Large intestine (tissue), 12 donors: ENCODE measurements at places on chromosomes 7 and 10. TPM values are rescaled to one million over a fixed set of nuclear protein-coding genes. Genes with fewer than 3 reads are reported as not detected.
A peak's percentile ranks its signal among the peaks of the same experiment; 100 is the strongest.

DNA sequence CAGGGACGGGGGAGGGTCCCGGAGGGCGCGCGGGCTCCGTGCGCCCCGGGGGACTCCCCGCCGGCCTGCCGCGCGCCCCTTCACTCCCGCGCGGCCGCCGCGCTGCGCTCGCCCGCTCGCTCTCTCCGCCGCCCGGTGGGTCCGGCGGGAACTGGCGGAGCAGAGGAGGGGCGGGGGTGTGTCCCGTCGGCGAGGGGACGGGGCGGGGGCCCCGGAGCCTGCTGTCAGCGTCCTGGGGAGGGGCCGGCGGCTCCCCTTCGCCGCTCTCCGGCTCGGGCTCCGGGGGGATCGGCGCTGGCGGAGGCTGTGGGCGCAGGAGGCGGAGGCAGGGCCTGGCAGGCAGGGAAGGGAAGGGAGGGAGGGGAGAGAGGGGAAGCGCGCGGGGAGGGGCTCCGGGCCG, at the start of gene SH3PXD2A:
Gene SH3PXD2A (minus strand): TSS at position 153 of the 400 bp plus-strand sequence. CDS start 310 bp downstream, outside the sequence.
- DNase-seq: peak; percentile 76

DNA sequence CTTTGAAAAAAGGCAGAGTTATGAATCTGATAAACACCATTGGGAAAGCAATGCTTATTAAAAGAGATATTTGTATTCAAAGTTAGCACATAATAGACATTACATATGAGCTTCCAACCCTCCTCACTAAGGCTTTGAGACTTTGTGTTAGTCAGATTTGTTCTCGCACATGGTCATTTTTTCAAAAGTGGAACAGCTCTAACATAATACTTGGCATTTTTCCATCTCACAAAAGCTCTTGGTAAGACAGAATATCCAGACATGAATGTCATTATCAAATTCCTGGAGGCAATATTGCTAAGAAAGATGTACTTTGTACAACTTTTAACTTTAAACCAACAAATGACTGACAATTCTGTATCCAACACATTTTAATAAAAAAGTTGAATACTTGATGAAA, 292.4 kb upstream of the SMIM30 start:
- DNase-seq: no peak

DNA sequence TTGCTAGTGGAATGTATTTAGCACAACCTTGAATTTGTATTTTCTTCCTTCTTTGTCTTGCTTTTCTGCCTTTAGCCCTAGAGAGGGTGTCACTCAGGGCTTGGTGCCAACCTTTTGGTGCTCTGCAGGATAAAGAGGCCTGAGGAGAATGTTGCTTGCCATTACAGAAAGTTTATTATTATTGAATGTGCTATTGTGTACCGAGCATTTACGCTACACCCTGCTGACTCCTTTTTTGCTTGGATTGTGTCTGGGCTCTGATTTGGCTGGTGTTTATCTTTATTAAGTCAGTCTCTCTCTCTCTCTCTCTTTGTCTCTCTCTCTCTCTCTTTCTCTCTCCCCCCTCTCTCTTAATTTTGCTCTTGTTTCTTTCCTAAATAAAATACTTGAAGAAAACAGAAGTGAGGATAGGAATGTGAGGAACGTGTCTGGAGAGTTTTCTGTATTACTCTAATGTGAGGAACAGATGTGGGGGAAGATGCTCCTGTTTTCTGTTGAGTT, 284.4 kb upstream of the PHYHIPL start:
- no peak for DNase-seq

DNA sequence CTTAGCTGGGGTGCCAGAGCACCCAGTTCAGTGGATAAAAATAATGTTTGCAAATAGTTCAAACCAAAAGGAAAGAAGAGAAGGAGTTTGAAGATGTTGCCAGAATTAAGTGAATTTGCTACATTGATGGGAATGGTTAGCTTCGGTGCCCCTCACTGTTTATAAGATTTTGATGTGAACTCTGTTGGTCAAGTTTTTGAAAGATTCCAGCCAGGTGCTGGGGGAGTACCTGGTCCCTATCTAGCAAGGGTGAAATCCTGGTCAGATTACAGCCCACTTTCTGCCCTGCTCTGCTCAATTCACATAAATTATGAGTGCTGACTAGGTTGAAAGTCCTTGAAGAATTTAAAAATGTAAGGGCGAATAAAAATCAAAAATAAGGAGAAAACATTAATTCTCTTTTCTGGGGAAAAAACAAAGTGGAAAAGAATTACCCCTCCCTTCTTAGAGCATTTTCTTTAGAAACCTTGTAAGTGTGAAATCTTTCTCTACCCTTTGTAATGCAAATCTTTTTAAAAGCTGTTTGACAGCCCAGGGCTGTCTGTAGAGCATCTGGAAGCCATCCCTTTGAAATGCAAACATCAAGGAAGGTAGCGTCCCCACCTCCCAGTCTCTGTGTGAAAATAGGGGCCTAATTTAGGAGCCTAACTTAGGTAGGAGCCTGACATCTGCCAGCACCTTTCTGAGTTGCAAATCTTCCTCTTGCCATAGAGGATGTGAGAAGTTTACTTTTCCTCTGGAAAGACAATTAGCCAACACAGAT, 1.4 kb upstream of the GIMAP5 start:
- no peak for DNase-seq

DNA sequence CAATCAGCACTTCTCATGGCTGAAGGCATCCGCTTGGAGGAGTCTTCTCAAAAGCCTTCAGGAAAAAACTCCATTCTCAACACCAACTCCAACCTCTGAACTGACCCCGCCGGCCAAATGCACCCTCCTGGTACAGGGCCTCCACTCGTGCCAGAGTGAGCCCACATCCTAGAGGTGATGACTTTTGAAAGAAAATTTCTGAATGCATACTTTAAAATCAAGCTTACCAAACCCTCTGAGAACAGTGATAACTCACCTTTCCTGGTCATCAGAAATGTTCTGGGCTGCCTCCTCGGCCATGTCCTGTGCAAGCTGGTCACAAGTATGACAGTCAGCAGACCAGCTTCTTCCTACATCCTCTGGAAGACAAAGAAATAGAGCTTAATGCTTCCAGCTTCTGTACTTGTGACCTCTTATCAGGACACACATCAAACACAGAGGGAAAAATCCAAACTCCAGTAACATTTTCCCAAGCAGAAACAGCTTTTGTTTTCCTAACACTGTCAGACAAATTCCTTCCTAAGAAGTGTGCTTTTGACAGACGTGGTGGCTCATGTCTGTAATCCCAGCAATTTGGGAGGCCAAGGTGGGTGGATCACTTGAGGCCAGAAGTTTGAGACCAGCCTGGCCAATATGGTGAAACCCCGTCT, at the start of gene PKD1L1:
Gene PKD1L1 (minus strand): TSS at position 326 of the 650 bp plus-strand sequence. CDS start 26 bp downstream, at position 300.
- no peak for DNase-seq

- DNase-seq: peak; percentile 37
Measured at GRCh38 chr7:119175911-119176627, 951.6 kb downstream of the ANKRD7 start.

DNA sequence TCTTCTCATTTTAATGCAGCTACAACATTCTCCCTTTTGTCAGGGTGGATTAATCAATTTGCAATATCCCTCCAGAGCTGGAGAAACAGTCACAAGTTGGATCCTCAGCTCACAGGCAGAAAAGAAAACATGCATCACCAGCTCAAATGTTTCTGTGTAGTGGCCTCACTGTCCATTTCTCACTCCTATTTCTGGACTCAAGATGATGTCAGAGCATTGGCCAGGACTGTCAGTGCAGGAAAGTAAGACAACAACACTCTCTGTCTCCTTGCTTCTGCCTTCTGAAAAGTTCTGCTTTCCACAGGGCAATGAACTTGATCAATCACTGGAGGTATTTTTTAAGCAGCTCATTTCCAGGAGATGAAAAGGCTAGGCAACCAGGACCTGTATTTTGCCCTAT, 8.2 kb upstream of the SVIL start:
- DNase-seq: no peak

- no peak for DNase-seq
Measured at GRCh38 chr7:92528958-92529264, 316 bp downstream of the RBM48 start.

DNA sequence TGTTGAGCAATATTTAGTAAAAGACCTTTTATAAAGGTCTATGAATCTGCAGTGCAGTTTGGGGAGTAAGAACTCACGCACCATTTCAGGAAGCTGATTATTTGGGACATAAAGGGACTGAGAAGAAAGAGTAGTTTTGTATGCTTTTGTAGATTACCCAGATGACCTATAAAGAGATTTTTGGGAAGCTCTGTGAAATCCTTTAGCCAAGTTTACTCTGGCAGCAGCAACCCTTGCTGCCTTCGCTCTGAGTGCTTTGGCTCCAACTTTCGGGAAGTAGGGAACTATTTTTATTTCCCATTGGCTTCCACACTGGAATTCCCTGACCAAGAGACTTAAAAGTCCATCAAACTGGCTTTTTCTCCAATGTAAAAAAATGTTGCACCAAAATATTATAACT, 1110.1 kb upstream of the PHF14 start:
- no peak for DNase-seq

GRCh38 chr10:97378933-97379921, 21.9 kb downstream of the RRP12 start:
- peak; percentile 31 for DNase-seq

- no peak for DNase-seq
Measured at GRCh38 chr7:33779216-33779615, 126.1 kb upstream of the BMPER start.

DNA sequence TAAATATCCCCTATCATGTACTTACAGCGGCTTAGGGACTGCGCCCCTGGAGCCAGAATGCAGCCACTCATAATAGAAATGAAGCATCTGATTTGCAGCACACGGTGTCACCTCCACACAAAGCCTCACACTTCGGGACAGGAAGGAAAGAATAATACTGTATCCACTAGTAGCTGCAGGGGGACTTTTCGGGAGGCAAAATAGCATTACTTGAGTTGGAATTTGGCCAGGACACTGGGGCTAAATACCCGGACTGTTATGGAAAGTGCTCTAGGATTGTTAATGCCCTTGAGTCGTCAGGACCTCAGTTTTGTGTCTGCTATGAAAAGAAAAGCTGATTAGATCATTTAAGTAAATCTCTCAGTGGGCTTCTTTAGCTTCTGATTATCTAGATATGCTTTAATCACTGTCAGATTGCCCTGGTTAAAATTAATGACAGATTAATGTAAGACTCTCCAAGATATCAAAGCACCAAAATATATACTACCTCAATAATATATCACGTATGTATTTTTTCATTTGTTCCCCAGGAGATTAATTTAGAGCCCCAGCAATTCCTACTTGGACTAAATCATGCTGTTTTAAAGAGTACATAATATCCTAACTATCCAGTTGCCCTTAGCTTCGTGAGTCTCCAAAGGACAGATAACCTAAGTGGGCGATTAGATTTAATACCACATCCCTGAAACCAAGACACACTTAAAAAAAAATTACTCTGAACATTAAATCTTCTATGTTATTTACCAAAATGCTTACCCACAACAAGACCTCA, 173.0 kb upstream of the NEBL start:
- DNase-seq: no peak

PRSS37 gene
- 0.34 TPM for polyA plus RNA-seq

NPTX2 gene
- 9.2 TPM for polyA plus RNA-seq

DPY19L1 gene
- 11.3 TPM for polyA plus RNA-seq

EFCAB10 gene
- polyA plus RNA-seq: 1.4 TPM

WDR86 gene
- polyA plus RNA-seq: 12.0 TPM

TAS2R3 gene
- polyA plus RNA-seq: 0.15 TPM
